ENCODE measurements at places on chromosomes 4 and X.

DNA sequence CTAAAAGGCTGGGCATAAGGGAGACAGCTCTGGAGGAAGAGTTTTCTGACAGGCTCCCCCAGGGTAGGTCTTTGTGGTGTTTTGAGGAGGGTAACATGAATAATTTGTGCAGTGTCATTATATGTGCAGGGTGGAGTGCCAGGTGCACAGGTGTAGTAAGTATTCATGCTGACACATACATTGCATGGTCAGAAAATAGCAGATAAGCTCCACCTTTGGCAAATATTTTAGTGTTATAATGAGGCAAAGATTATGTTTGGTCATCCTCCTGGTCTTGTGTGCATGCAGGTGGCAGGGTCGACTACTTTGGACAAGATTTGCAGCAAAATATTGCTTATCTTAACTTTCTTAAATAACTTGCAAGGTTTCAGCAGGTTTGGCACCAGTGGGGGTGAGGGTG is 910.4 kb upstream of the PCDH10 start:
- DNase-seq = no peak

DNA sequence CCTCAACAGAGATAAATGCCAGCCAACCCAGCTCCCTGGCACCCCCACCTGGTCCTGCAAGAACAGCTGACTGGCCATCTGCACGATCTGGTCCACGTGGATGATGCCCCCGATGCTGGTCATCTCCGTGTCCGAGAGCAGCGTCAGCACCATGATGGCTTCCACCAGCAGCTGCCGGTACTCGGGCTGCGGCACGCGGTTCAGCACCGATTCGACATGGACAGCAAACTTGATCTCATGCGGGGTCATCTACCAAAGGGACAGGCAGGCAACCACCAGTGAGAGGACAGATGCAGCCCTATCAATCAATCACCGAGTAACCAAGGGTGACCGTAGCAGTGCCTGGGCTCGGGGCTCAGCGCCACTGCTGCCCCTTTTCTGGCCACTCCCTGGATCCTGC is 89.8 kb downstream of the PHKA2 start:
- DNase-seq = no peak

- no peak for DNase-seq
These were observed 105.4 kb upstream of the FAM9C start for GRCh38 chrX:13149702-13150350.

GRCh38 chr4:103753868-103754653 is 34.3 kb upstream of the TACR3 start:
- no peak for DNase-seq

DNA sequence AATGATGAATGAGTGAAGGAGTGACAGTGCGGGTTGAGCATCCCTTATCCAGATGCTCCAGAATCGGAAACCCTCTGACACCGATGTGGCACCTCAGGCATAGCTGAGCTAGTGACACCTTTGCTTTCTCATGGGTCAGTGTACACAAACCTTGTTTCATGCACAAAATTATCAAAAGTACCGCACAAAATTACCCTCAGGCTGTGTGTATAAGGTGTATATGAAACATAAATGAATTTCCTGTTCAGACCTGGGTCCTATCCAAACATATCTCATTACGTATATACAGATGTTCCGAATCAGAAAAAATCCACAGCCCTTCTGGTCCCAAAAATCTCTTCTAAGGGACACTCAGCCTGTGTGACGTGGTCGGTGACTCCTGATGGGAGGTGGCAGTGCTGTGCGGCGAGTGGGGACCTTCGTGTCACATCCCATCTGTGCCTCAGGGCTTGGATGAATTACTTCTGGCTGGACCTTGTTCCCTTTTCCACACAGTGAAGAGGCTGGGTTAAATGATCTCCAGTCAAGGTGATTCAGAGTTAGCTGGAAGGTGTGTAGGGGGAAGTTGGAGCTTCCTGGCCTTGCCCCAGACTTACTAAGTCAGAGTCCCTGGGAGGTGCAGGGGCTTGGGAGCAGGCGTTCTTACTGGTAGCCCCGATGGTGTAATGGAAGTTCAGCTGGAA is 18.8 kb downstream of the RGS12 start:
- no peak for DNase-seq

DNA sequence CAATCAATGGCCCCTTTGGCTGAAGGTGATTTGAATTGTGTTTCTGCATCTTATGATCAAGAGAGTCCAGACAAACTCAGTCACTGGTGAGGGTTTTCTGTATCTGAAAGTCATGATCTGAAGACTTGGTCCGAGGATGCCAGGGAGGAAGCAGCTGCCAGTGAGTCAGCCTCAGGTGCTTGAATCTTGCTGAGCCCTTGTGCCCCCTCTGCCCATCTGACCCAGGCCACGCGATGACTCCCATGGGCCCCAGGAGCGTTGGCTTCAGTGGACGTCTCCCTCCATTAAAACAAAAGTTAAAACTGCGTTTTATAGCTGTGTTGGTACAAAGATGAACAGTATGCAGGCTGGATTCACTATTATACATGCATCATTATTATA is 62.0 kb downstream of the HTRA3 start:
- DNase-seq = no peak

DNA sequence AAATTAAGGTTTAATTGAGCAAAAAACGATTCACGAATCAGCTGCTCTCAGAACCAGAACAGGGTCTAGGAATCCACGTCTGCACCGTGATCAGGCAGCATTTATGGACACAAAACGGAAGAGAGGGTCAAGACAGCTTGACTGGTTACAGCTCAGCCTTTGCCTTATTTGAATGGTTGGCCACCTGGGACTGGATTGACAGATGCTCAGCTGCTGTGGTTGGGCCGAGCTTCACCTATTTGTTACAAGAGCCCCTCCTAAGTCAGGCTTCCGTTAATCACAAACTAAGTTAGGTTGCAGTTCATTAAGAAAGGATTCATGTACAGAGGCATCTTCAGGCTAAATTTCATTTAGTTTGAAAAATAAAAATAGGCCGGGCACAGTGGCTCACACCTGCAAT is 50.6 kb upstream of the MAN2B2 start:
- no peak for DNase-seq

DNA sequence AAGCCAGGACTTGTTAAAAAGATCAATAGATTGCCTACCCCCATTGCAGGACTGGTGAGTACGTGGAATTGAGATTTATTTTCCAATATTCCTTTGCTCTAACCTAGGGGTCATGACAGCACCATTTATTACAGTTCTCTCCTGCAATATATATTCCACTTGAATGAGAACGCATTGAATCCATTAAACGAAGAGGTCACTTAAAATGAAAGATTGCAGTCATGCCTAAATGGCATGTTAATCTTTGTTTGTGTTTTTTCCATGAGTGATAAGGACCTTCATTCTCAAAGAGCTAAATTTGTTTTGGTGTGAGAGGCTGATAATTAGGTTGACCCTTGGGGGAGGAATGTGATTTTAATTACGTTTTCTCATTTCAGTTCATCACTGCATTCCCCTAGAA is 13.5 kb upstream of the LIMCH1 start:
- DNase-seq = no peak

DNA sequence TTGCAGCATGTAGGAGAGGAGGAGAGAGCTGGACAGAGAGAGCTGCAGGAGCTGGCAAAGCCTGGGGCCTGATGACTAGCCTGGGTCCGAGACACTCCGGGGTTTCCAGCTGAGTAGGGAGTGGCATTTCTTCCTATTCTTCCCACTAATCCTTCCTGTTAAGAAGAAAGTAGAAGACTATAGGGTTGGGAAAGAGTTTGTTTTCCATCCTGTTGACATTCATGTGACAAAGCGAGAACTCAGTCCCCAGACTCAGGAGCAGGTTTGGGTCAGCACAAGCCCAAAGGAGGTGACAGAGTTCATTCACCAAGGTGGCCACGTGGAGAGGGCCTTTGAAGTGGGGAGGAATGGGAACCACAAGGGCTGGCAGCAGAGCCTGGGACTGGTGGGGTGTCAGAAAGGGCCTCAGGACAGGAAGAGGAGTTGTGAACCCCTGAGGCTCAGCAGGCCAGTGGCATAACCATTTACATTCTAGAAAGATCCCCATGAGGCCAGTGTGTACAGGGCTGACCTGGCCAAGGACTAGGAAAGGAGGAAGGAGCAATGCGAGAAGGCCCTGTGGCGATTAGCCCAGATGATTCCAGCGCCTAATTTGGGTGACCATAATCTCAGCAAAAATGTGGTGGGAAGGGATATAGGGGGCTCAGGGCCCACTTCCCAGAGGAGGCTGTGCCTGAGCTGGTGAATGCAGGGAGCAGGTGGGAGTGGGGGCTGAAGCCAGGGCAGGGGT is 3.3 kb upstream of the HAUS3 start:
- DNase-seq = peak; percentile 7

DNA sequence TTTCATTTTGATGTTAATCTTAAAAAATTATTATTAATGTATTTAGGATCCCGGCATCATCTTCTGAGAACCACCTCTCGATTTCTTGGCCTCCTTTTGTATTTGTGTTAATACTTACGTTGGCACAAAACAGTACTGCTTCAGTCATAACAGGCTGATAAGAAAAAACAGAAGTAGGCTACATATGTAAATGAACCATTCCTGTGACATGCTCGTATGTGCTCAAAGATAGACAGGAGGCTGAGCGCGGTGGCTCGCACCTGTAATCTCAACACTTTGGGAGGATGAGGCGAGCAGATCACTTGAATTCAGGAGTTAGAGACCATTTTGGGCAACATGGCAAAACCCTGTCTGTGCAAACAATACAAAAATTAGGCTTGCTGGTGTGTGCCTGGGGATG is 109.4 kb upstream of the H2AZ1 start:
- no peak for DNase-seq

DNA sequence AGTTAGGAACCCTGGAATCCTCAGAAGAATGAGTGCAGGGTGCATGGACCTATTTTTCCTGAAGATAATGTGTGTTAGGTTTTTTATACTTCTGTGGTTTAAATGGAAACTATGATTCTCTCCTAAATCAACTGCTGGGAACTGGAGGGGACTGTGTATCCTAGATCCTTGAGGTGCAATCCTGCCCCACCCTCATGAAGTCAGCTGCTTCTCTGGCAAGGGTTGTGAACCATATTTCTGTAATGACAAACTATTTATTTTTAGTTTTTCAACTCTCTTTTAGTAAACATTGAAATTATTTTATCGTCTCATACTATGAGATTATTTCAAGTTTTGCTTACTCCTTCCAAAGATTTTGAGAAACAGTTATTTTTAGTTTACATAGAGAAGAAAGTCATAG is 25.8 kb upstream of the VEGFC start:
- DNase-seq = no peak

- no peak for DNase-seq
These were observed 36.8 kb downstream of the FABP2 start for GRCh38 chr4:119284876-119285780.

GRCh38 chrX:115324194-115324593 is 34.7 kb downstream of the LUZP4 start:
- no peak for DNase-seq

GRCh38 chr4:113701169-113701568 is 60.4 kb downstream of the CAMK2D start:
- no peak for DNase-seq

DNA sequence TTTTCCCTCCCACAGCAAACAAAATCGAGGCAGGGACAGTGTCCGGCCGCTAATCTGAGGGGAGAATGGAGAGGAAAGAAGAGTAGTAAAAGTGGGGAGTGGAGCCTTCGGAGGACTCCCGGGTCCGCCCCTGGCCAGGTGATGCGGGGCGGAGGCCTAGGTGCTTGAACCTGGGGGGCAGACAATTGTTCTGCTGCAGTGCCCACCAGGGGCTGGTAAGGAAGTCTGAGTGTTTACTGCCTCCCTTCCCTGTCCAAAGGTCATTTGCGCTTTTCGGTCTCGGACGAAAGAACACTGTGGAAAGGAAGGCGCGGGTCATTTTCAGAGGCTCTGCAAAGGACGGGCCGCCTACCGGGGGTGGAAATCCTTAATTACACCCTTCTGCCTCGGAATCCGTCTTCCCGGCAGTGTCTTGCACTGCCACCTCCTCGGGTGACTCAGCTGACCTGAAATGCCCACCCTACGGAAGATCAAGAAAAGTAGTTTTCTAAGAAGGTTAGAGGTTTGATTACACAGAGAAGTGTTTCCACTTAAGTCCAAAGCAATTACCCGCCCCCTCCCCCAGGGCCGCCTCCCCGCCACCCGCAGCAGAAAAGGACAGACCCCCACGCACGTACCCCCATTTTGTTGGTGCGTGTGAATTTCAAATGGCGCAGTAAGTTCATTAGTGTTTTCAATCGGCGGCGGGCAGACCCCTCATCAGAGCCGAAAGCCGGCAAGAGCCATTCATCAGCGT is 99.9 kb upstream of the TENM3 start:
- DNase-seq = no peak

DNA sequence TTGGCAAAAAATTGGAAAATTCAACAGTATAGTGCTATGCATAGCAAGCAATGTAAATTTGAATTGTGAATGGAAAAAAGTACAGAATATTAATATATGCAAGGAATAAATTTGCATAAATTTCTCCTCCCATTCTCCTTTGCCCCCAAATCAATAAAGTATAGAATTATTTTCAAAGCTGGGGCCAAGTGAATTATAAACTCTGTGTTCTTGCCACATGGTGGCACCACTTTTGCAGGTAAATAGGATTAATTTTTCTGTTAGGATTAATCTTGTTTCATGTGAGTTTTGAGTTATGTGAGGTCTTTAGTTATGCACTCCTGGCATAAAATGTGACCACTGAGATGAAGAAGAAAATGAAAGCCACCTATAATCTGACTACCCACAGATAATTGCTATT is 19.9 kb downstream of the COPS4 start:
- no peak for DNase-seq

DNA sequence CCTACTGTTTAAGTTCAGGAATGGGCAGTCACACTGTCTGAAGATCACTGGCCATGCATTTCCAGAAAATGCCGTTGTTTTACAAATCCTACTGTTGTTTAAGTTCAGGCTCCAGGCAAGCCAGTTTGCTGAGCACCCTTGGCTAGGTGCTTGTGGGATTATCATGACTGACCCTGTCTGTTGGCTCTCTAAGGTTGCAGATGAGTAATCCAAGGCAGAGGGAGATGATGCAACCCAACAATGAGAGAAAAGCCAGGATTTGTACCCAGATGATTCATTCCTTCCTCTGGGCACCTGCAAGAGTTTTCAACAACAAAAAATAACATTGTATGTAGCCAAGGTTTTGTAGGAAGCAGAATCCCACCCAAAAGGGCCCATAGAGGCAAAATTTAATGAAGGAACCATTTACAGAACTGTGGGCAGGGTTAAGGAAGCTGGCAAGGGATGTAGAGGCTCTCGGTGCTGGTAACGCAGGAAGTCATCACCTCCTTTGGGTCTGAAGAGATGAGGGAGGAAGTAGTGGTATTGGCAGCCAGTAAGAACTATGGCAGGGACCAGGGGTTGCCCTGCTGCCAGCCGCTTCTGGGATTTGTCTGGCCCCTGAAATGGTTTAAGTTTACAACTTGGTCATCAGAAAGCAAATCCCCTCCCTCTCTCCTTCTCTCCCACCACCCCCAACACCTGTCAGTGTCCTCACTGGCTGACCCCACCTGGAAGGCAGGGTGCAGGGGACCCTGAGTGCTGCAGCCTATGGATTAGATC is 54.8 kb downstream of the MSX1 start:
- no peak for DNase-seq

DNA sequence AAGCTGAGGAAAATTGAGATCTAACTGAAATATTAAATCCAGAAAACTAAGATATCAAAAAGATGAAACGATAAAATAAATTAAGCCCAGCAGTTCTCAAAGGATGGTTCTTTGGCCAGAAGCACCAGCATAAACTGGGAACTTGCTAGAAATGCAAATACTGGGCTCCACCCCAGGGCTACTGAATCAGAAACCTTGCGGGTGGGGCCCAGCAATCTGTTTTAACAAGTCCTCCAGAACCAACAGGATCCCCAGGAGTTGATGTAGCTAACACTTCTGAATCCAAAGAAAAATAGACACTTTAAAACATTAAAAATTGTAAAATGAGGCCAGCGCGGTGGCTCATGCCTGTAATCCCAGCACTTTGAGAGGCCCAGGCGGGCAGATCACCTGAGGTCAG is 14.1 kb upstream of the TMEM154 start:
- DNase-seq = no peak

GRCh38 chrX:154457491-154458115 is 478 bp upstream of the PLXNA3 start:
- peak; percentile 51 for DNase-seq
